ENCODE measurements at places on chromosomes 11 and 22.

- DNase-seq: no peak
Observed at GRCh38 chr11:128580612-128581011, 6.7 kb downstream of the ETS1 start.

GRCh38 chr22:26565889-26566288, 24.0 kb downstream of the TPST2 start:
- no peak for DNase-seq

GRCh38 chr11:69644071-69644961, 3.4 kb downstream of the CCND1 start:
- DNase-seq: no peak

DNA sequence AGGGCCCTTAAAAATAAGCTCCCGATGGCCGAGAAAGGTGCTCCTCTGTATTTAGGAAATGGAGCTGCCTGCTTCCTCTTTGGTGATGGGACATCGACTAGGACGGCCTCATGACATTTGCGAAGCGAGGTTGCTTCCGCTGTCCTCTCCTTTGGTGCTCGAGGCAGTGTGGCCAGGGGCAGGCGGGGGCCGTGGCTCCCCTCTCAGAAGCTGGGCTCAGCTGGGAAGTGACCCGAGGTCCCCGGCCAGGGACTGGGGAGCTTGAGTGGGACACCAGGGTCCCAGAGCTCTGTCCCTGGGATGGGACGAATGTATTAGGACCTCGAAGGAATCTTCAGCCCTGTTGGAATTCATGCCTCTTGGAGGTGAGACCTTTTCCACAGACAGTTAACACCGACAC, 151.1 kb downstream of the CTTN start:
- DNase-seq: no peak

DNA sequence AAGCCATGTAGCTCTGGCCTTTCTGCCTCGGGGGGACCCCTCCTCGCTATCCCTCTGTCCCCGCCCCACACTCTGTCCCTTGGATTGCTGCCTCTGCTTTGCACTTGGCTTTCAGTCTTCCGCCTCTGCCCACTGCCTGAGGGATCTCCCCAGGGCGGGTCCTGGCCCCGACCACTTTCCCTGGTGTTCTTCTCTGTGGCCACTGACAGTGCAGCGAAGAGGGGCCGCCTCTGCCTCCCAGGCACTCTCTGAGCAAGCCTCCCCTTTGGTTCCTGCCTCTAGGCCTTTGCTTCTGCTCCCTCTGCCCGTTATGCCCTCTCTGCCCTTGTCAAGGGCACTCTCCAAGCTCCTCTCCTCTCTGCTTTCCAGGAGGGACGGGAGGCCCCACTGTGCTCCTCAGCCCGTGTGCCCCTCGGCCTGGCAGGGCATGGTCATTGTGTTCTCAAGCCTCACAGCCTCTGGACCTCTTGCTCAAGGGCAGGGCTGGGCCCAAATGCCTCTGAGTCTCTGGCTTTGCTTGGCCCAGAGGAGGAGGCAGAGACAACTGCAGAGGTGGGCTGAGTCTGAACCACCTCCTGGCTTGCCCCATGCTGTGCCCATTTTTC, 5.5 kb upstream of the MPPED1 start:
- no peak for DNase-seq

GRCh38 chr11:70883973-70884623, 368.3 kb downstream of the SHANK2 start:
- DNase-seq: no peak

GRCh38 chr11:101666916-101667315, 83.1 kb upstream of the TRPC6 start:
- no peak for DNase-seq

DNA sequence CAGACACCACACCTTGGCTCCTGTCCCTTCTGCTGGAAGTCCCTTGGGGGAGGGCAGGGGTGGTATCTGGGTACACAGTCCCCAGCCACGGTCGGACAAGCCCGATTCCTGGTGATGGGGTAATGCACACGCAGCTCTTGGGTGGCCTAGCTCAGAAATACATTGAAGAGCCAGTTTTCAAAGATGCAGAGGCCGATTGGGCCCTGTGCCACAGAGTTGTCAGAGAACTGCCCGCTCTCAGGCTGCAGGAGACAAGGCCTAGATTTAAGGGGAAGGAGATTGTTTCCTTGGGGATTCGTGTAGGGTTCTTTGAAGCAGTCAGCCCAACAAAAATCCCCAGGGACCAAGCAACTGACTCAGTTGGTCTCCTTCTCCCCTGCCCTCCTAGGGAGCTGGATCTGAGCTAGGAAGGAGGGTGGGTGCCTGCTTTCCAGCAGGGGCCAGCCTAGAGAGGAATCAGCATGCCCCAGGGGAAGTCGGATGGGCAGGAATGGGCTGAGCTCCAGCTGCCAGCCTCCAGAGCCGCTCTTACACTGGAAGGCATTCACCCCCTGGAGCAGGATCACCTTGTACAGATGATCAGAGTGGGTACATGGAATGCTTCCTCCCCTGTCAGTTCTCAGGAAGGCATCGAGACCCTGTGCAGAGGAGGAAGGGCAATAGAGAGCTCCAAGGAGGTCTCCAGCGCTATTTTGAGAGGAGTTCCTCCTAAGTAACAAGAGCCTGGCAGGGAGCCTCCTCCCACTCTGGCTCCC, 3.3 kb upstream of the SCN4B start:
- DNase-seq: no peak

DNA sequence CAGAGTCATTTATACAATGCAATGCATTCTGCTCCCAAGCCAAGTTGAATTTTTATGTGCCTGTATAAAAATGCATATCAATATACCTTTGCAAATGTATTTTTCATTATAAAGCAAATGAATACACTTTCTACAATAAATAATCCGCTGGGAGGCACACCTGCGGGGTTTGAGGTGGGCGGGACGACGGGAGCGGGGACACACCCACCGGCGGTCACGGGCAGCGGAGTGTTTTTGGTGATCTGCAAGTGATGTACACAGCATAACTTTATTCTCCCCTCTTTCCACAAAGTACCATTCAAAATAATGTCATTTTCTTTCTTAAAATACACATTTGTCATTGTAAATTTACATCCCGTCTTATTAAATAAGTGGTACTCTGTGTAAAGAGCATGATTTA, 54.1 kb downstream of the BRD1 start:
- DNase-seq: no peak

- DNase-seq: no peak
Observed at GRCh38 chr11:11709447-11710239, 87.8 kb upstream of the GALNT18 start.

DNA sequence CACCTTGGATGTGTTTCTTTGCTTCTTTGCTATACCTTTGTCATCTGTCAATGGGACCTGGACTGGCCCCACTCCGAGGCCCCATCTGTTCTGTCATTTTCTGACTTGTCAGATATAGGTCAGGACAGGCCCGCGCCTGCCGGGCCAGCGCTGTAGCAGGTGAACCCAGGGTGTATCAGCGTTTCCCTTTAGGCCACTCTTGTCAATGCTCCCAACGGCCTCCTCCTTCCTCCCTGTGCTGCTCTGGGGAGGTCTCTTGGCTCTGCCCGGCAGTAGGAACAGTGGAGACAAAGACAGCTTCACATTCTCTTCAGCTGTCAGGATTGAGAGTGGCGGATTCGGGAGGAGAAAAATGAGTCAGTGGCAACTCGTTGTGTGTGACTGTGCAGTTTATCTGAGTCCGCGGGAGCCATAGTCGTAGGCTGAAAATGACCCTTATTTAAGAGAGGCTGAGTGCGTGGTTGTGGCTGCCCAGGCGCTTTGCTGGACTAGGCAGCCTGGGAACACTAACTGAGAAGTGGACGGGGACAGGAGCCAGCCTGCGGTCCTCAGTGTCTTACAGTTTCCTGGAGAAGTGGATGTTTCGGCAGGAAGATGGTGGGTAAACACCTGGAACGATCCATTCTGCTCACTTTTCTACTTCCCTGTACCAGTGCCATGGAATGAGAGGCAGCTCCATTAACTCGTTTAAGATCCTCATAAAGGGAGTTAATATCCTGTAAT, 102.3 kb downstream of the PRR5L start:
- no peak for DNase-seq

GRCh38 chr11:126499131-126499752, 143.8 kb downstream of the ST3GAL4 start:
- no peak for DNase-seq

DNA sequence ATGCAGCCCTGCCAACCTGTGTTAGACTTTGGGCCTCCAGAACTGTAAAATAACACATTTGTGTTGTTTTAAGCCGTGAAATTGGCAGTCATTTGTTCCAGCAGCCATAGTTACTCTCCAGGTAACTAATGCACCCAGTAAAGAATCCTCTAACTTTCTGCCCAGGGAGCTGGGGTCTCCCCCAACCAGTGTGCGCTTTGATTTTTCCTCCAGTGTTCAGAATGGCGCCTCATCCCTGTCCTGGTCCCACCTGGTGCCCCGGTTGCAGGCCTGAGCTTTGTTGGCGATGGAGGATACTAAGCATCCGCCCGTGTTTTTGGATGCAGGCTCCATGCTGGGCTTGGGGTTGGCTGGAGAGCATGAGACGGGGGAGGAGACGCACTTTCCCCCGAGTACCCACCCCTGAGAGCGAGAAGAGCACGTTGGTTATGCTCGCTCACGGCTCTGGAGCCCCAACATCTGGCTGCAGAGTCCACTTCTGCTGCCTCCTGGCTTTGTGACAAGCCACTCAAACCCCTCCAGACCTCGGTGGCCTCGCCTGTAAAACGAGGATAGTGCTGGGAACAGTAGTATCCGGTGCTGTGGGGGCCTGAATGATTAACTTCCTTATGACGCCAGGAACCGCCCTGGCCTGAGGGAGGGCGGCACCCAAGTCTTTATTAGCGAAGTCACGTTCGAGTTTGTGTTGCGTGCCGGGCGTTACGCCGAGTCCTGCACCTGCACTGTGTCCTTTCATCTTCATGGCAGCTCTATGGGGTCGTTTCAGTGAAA, 25.8 kb downstream of the MRGPRD start:
- DNase-seq: no peak

GRCh38 chr22:24504956-24505736, 10.0 kb downstream of the UPB1 start:
- DNase-seq: no peak

DNA sequence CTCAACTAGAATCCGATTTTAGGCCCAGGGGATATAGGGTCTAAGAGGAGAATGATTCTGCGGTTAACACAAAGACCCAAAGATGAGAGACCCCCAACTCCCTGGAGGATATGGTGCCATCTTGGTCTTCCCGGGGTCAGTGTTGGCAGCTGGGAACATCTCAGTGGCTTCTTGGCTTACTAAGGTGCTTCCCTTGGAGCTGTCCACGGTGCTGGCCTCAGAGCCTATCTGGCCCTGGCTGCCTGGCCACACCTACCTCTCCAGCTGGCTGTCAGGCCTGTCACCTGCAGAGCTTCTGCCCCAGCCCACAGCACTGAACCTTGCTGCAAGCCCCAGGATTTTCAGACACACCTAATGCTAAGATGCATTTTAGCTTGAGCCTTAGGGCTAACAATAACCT, 70.7 kb upstream of the THY1 start:
- no peak for DNase-seq

- DNase-seq: no peak
Observed at GRCh38 chr11:114801773-114802172, 123.4 kb downstream of the NXPE2 start.

DNA sequence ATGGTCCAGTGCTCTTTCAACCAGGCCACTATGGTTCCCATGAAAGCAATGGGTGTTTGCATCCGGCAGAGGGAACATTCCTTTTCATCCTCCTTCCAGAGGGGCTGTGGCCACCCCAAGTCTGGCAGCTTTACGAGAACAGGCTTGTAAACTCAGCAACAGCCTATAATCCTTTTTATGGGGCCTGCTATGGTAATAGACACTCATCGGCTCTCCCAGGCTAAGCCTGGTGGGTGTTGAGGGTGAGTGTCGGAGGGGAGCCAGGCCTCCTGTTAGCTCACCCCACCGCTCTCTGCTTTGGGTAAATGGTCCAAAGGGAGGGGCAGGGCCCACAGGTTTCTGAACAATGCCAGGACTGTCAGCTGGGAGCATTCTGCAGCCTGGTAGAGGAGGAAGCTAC, 111.6 kb upstream of the CD82 start:
- no peak for DNase-seq

DNA sequence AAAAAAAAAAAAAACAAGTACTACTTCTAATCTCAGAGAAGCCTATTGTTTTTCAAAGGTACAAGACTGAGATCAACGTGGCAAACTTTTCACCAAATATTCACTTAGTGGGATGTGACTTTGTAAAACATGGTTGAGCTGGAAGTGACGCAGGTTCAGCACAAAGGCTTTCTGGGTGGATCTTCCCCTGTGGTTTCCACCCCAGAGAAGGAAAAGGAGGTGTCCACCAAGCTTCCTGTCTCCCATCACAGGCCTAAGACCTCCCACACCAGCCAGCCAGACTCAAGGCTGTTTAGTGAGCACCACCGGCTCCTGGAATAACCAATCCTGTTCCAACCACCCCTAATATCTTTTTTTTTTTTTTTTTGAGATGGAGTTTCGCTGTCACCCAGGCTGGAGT, 5.7 kb downstream of the TMEM184B start:
- no peak for DNase-seq

DNA sequence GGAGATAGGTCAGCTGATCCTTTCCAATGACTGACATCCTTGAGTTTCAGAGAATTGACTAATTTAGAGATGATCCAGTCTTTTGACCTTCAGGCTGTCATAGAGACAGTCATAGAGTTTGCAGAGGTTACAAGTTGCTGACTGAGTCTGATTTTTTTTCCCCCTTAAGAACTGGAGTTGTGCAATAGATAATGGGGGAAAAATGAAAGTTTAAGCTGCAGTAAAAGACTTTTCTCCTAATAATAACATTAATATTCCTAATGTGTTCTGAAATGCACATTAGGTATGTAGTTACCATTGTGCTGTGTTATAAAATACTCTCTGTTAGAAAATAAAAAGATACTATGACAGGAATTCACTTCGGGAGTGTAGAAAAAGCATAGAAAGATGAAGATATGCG, 876.9 kb upstream of the RAG2 start:
- DNase-seq: no peak

DNA sequence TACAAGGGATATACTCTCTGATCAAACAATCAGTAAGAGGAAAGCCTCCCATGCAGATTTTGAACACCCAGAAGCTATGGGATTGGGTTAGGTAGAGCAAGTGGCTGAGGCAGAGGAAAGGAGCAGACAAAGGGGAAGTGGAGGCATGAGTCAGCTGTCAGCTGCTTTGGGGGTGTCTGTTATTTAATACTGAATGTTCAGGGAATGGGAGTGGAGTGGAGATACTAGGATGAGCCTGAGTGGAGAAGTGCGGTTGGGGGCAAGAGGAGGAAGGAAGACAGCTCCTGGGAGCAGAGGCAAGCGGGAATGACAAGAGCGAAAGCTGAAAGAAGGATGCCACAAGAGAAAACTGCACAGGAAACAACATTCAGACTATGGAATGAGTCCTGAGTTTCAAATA, 22.7 kb upstream of the TMPRSS5 start:
- no peak for DNase-seq

GRCh38 chr11:91947215-91947820, 277.3 kb upstream of the FAT3 start:
- DNase-seq: no peak

GRCh38 chr11:75403983-75404658, 4.8 kb downstream of the RPS3 start:
- no peak for DNase-seq

DNA sequence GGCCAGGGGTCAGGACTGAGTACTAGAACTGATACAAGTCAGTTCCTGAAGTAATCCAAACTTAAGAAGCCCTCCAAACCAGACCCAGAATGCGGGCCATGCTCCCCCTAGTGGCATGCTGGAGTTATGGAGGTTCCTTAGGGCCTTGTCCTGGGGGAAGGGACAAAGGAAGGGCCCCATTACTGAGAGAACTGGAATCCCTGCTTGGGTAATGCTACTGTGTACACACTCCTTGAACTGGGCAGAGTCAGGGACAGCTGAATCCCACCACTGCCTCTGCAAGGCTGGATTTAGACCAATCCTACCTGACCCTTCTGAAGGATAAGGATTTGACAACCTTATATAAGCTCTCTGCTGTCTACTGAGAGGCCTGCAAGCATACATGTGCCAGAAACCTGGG, 97.3 kb upstream of the AKIP1 start:
- peak; percentile 19 for DNase-seq

Data from stimulated activated CD4-positive, alpha-beta T cell treated with anti-CD3 and anti-CD28 coated beads, Interleukin-12 subunit alpha, Interleukin-12 subunit beta, amount 100 ng/mL, for 4 hours (primary cell).